Stimulated activated CD8-positive, alpha-beta memory T cell treated with anti-CD3 and anti-CD28 coated beads, Interleukin-2, amount 100 ng/mL, for 1 hour (primary cell): ENCODE measurements at places on chromosomes 16 and 17.

DNA sequence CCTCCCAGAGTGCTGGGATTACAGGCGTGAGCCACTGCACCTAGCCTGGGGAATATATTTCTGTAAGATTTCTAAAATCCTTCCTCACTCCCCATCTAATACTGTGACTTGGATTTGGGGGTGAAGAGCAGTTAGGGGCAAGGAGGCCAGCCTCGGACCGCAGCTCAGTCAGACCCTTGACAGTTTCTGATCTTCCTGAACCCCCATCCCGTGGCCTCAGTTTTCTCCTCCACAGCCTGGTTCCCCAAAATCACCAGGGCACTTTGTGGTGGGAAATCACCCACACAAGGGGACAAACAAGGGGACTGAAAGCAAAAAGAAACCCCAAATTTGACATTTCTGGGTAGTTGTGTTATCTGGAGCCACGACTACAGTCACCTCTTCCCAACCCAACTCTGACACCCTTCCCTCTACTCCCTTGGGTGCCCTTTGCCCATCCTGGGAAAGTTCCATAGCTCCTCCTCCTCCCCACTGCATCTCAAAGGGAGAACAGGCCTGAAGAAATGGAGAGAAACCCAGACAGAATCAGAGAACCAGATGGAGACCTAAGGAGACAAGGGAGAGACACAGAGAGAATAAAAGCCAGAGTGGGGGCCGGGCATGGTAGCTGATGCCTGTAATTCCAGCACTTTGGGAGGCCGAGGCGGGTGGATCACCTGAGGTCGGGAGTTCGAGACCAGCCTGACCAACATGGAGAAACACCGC is 2.8 kb upstream of the STAT5A start:
- no peak for DNase-seq

DNA sequence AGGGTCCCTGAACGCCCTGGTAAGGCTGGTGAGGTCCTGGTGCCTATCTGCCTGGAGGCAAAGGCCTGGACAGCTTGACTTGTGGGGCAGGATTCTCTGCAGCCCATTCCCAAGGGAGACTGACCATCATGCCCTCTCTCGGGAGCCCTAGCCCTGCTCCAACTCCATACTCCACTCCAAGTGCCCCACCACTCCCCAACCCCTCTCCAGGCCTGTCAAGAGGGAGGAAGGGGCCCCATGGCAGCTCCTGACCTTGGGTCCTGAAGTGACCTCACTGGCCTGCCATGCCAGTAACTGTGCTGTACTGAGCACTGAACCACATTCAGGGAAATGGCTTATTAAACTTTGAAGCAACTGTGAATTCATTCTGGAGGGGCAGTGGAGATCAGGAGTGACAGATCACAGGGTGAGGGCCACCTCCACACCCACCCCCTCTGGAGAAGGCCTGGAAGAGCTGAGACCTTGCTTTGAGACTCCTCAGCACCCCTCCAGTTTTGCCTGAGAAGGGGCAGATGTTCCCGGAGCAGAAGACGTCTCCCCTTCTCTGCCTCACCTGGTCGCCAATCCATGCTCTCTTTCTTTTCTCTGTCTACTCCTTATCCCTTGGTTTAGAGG is 23.5 kb upstream of the BEAN1 start:
- no peak for DNase-seq

DNA sequence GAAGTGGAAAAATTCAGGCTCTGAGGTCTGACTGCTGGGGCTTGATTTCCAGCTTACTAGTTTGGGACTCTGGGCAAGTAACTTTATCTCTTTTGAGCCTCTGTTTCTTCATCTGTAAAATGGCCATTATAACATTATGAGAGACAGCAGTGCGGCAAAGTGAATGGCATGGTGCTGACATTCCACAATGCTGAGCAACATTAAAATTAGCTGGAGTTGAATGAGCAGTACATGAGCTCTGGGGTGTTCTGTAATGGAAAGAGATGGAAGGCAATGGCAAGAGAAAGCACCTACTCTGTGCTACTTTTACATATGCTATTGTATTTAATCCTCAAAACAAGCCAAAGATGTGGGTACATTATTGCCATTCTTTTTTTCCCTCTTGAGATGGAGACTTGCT is 535.7 kb upstream of the CDH11 start:
- DNase-seq = no peak

GRCh38 chr17:74862108-74862901 is 2.6 kb upstream of the GRIN2C start:
- DNase-seq = peak; percentile 14

GRCh38 chr16:81593481-81593880 is 148.9 kb downstream of the CMIP start:
- no peak for DNase-seq

DNA sequence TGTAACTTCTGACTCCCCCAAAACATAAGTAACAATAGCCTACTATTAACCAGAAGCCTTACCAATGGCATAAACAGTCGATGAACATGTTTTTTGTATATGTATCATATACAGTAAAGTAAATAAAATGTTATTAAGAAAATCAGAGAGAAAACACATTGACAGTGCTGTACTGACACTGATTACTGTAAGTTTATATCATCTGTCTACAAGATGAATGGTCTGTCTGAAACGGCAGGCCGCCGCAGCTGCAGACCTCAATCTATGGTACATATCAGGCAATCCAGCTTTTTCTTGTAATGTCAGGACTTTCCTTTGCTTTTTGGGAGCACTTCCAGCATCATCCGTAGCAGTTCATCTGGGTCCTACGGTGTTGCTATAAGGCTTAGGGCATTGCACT is 44.2 kb upstream of the RPH3AL start:
- DNase-seq = no peak

- no peak for DNase-seq
Observed at GRCh38 chr17:6384481-6384880, 50.4 kb downstream of the AIPL1 start.

GRCh38 chr17:571224-571623 is 143.4 kb downstream of the VPS53 start:
- no peak for DNase-seq

- DNase-seq = no peak
Observed at GRCh38 chr17:46001390-46002310, 2.6 kb downstream of the STH start.

DNA sequence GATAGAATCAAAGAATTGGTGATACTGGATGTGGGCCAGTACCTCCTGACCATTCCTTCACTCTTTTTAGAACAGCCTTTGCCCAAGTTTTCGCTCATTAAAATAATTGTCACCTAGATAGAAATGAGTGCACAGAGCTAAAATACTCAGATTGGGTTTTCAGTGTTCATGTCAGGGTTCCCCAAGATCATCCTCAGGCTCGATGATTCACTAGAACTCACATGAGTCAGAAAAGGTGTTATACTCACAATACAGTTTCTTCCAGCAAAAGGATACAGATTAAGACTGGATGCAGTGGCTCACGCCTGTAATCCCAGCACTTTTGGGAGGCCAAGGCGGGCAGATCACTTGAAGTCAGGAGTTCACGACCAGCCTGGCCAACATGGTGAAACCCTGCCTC is 19.9 kb downstream of the ERCC4 start:
- DNase-seq = no peak

GRCh38 chr16:88373927-88374492 is 8.7 kb upstream of the ZNF469 start:
- no peak for DNase-seq

- no peak for DNase-seq
Observed at GRCh38 chr17:34581446-34582184, 2.2 kb downstream of the TMEM132E start.

DNA sequence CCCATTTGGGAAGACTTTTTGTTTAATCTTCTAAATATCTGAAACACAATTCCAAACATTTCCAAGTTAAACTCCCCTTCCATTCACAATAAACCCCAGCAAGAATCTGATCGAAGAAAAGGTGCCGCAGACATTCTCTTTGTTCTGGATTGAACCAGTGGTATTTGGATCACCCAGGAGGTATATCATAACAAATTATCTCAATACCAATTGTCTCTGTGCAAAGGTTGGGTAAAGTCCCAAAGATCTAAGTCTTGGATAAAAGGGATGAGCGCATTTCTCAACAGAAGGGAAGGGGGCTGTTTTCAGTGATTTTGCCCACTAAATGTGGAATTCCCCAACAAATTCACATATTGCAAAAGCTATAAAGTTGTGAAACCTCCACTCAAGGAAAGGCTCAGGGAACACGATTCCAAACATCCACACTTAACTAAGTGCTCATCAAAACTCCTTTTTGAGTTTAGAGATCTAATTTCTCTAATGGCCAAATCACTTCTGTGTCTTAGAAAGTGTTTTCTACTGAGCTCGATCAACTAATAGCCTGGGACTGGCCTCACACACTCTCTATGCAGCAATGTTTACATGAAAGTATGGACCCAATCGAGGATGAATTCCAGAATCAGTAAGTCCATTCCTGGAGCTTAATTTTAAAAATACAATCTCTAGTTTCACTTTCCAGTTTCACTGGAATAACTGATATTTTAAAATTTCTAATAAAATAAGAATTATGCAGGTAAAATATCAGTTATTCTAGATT is 30.9 kb downstream of the SALL1 start:
- DNase-seq = no peak

DNA sequence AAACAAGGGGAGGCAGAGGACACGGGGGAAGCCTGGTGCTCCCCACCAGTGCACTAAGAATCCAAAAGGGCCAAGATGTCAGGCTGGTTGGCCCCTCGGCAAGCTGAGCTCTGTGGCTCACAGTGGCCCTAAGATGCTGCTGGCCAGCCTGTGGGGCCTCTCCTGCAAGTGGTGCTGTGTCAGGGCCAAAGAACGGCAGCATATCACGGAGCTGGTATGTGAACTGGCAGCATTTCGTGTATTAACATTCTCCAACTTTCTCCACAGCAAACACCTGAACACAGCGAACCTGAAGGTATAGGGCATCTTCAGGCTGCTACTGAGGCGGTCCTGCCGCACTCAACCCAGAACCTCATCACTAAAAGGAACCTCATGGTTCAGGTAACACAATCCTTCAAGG is 34.8 kb downstream of the VAC14 start:
- no peak for DNase-seq

GRCh38 chr16:578870-579405 is 9.2 kb downstream of the PIGQ start:
- peak; percentile 37 for DNase-seq

- no peak for DNase-seq
Observed at GRCh38 chr17:56656701-56657327, 63.3 kb downstream of the NOG start.

DNA sequence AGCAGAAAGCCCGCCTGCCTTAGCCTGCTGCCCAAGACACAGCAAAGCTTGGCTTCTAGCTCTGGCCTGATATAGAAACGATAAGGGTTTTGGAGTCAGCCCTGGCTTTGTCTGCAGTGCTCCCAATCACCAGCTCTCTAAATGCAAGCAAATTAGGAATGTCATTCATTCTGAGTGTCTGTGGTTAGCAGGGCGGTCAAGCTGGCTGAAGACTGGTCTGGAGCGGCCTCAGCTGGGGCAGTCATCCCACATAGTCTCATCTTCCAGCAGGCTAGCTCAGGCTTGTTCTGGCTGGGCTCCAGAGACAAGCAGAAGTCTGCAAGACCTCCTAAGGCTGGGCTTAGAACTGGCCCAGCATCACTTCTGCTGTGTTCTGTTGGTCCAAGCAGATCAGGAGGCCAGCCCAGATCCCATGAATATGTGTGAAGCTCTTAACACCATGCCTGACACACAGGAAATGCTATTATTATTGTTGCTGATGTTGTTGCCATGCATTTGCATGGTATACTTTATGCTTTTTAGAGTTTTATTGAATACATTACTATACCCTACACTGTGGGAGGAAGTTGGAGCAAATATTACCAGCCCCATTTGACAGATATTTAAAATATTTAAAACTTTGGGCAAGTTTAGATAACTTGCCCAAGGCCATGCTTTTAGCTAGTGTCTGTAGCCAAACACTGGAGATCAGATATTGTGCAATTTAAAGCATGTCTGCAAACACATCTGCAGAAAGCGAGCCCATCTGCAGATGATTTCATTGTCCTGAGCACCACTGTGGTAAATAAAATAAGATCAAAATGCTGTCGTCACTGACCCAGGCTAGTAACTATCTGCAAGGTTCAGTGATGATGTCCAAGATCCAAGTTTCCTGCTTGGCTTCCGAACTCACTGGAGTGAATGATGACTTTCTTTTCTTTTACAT is 24.8 kb downstream of the TMC7 start:
- no peak for DNase-seq

- DNase-seq = no peak
Observed at GRCh38 chr16:30108059-30108850, 5.1 kb downstream of the GDPD3 start.

DNA sequence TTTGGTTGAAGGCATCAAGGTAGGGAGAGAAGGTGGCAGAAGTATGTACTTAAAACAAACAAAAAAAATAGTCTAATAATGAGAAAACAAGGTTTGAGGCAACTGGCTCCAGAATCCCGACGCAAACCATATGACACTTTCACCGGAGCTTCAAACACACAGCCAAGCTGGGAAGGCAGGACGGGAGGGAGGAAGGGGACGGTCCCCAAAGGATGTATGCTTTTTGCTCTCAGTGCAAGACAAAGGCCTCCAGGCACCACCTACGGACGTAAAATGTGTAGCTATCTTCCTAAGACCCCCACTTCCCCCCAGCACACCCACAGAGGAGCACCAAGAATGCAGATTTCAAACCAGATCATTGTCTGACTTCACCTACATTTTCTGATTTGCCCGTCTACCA is 102.3 kb downstream of the ZFHX3 start:
- no peak for DNase-seq

DNA sequence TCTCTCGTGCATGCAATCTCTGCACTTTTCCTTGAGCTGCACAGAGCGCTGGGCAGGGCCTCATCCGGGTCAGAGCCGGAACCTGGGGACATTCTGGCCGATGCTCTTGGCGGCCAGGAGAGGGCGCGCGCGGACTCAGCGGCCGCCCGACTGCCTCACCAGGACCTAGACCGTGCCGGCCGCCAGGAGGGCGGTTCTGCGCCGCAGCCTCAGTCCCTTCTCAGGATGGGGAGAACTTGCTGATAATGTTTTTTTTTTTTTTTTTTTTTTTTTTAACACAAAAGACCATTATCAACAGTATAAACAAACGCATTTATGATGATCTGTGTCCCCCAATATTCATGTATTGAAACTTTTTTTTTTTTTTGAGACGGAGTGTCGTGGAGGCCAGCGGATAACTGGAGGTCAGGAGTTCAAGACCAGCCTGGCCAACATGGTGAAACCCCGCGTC is 8.1 kb upstream of the FLYWCH2 start:
- peak; percentile 24 for DNase-seq

- DNase-seq = no peak
Observed at GRCh38 chr17:72743037-72743467, 349.4 kb downstream of the SLC39A11 start.

DNA sequence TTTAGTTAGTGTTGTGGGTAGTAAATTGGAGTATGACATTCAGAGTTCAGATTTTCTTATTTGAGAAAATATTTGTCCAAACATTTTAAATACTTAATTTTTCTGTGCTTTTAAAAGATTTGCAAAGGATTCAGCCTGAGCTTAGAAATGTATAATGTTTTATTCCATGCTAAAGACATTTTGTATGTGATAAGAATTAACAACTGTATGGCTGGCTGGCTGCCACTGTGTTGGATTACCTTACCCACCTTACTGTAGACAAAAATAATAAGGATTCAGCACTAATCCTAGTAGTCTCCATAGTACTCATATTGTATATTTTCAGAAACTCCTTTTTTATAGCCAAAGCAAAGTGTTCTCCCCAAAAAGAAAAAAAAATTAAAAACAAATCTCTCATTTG is 74.8 kb downstream of the TANC2 start:
- DNase-seq = no peak
